ENCODE measurements at places on chromosomes 5 and 9.
A peak's percentile ranks its signal among the peaks of the same experiment; 100 is the strongest.

DNA sequence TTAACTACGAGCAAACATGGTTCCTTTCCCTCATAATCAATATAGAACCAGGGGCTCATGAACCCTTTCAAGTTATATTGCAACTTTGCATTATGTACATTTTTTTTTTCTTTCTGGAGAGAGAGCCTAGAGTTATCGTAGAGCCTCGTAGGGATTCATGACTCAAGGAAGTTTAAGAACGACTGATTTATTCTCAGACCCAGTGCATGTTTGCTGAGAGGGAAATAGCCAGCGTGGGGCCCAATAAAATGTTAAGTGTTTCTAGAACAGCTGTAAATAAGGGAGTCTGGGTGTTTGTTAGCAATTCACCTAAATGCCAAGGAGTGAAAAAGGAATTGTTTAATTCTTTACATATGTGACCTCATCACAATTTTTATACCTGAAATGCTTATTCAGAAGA lies 119.0 kb upstream of the KLF9 start:
- no peak for DNase-seq

- DNase-seq, result no peak
These were observed 5.9 kb downstream of the ABCA2 start for GRCh38 chr9:137021979-137022661.

- no peak for DNase-seq
These were observed 20.3 kb downstream of the WHRN start for GRCh38 chr9:114484854-114485443.

GRCh38 chr9:126915281-126915816 lies 767 bp downstream of the RALGPS1 start:
- DNase-seq, result peak; percentile 22

DNA sequence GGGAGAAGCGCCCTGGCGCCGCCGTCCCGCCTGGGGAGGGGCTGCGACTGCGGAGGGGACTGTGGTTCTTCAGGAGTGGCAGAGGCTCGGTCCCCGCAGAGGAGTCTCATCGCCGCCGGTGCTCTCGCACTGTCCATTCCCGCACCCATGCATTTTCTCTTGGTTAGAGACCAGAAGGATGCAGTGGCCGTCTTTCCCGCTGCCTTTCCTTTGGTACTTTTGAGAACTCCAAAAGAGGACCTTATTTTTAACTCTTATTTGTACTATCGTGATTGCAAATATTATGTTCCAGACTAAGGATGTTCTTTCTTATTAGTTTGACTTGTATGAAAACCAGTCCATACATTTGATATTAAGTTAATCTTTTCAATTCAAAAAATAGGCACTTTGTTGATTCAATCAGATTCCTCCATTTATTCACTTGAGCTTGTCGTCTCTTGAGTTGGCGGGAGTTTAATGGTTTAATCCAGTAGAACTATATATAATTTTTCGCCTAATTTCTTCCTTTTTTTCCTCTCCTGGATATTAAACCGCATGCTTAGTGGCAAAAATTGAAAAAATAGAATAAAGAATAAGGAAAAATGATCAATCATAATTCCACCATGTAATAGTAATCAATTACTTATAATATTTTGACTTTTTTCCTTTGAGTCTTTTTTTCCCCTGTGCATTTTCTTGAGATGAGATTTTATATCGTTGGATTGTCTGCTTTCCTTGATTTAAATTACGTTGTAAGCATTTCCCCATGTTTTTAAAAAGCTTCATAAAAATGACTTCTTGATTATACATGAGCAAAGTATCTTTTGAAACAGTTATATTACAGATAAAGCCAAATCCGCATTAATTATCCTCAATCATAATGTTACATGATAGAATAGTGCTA lies 861 bp downstream of the ZFYVE16 start:
- DNase-seq, result peak; percentile 60

DNA sequence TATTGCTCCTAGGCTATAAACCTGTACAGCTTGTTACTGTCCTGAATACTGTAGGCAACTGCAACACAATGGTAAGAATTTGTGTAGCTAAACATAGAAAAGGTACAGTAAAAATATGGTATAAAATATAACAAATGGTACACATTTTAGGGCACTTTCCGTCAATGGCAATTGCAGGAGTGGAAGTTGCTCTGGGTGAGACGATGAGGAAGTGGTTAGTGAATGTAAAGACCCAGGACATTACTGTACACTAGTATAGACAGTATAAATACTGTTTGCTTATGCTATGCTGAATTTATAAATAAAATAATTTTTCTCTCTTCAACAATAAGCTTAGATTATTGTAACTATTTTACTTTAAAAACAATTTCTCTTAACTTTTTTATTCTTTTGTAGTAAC lies 15.6 kb upstream of the ADRB2 start:
- DNase-seq, result no peak

- DNase-seq, result no peak
These were observed 315.5 kb upstream of the RGMB start for GRCh38 chr5:98458004-98458403.

DNA sequence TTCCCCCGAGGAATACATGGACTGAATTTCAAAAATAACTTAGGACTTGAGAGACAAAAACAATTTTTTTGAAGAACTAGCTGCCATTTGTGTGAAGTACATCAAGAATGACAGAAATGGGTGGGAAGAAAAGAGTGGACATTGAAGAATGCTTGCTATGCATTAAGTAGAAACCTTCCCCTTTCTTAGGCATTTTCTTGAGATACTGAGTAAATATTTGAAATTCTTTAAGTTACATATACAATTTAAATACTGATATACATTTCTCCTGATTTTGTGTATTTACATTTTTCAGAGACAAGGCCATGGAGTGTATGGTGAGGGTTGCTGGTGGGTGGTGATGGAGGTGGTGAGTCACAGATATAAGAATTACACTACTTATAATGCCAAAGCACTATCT lies 319.3 kb upstream of the ADAMTSL1 start:
- no peak for DNase-seq

GRCh38 chr5:33556330-33557328 lies 115.9 kb downstream of the TARS1 start:
- DNase-seq, result no peak

DNA sequence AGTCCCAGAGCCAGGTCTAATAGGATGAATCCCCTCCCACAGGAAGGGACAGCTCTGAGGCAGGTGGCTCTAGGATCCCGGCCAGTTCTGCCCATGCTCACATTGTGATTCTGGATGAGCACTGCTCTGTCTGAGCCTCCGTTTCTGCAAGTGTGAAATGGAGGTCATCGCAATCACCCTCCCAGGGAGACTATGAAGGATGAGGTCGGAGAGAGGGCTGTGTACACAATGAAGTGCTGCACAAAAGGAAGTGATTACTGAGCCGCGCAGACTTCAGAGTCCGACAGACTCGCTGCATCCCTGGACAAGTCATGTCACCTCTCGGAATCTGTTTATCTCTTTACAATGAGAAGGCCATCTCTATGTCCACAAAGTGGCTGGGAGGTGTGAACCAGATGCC lies 21.7 kb downstream of the LHX6 start:
- no peak for DNase-seq

GRCh38 chr9:123365881-123366528 lies 10.0 kb downstream of the CRB2 start:
- no peak for DNase-seq

- no peak for DNase-seq
These were observed 14.5 kb downstream of the SLC6A18 start for GRCh38 chr5:1239505-1240251.

DNA sequence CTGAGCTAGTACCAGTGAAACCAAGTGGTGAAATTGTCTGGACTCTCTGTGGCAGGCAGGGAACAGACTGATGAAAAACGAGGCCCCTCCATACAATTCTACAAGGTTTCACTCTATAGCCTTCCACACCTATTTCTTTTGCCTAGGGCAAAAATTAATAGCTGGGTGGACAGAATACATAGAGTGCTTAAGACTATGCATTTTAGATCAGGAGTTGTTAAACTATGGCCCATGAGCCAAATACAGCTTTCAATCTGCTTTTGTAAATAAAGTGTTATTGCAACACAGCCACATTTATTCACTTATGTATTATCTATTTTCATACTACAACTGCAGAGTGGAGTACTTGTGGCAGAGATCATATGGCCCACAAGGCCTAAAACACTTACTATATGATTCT lies 45.2 kb downstream of the SH3TC2 start:
- no peak for DNase-seq

DNA sequence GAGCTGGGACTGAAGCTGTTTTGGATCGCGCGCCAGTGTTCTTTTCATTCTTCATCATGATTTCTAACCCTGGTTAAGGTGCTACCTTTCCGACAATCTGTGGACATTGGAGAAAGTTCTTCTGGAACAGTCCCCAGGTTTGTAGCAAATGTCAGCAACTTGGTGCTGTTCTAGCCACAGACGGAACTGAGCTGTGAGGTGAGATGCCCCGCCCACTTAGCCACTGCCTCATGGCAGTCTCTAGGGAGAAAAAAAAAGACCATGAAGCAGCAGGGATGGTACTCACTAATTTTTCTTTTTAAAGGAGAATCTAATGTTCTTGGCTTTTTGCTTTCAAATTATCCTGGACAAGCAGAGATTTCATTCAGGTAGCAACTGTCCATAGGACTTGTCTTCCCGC lies 72.1 kb upstream of the STK32A start:
- no peak for DNase-seq

DNA sequence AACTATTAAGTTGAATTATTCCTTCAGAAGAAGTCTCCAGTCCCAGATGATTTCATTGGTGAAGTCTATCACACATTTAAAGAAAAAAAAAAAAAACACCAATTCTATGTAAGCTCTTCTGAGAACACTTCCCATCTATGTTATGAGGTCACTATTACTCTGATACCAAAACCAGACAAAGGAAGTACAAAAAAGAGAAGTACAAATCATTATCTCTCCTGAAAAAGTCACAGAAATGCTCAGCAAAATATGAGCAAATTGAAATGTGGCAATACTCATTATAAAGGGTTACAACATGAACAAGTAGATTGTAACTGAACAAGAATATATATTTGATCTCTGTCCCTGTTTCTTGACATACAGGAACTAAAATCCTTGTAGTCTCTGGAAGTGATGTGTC lies 280.4 kb downstream of the TLE1 start:
- no peak for DNase-seq

DNA sequence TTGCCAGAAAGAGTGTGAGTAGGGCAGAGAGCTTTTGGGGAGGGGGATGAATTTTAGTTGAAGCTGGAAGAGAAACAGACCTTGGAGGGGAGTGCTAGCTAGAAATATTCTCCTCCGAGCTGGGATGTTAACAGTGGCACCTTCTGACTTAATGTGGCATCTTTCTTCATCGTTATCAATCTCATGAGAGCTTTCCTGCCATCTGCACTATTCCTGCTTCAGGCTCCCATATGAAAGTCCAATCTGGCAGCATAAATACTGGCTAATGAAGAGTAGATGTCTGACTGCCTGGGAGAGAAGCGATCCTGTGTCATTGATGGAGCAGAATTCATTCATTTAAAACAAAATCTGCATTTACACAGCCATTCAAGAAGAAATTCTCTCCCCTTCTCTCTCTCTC lies 284.5 kb downstream of the TMEM38B start:
- no peak for DNase-seq

GRCh38 chr9:109599131-109599530 lies 101.0 kb upstream of the PTPN3 start:
- no peak for DNase-seq

GRCh38 chr9:15416880-15417279 lies 5.8 kb upstream of the SNAPC3 start:
- DNase-seq, result no peak

DNA sequence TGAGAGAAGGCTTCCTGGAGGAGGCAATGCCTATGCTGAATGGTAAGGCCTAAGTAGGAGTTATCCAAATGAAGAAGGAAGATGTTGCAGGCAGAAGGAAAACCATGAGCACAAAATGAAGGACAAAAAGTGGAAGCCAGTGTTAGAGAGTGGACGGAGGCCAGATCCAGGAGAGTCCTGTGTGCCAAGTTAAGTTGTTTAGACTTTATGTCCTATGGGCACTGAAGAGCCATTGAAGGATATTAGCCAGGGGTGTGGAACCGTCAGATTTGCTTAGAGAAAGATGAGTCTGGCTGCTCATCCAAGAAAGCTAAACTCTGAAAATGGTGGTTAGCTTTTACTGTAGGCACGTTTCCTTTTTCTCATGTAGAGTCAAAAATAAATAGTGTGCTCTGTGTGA lies 254.7 kb downstream of the ADAMTSL1 start:
- no peak for DNase-seq

DNA sequence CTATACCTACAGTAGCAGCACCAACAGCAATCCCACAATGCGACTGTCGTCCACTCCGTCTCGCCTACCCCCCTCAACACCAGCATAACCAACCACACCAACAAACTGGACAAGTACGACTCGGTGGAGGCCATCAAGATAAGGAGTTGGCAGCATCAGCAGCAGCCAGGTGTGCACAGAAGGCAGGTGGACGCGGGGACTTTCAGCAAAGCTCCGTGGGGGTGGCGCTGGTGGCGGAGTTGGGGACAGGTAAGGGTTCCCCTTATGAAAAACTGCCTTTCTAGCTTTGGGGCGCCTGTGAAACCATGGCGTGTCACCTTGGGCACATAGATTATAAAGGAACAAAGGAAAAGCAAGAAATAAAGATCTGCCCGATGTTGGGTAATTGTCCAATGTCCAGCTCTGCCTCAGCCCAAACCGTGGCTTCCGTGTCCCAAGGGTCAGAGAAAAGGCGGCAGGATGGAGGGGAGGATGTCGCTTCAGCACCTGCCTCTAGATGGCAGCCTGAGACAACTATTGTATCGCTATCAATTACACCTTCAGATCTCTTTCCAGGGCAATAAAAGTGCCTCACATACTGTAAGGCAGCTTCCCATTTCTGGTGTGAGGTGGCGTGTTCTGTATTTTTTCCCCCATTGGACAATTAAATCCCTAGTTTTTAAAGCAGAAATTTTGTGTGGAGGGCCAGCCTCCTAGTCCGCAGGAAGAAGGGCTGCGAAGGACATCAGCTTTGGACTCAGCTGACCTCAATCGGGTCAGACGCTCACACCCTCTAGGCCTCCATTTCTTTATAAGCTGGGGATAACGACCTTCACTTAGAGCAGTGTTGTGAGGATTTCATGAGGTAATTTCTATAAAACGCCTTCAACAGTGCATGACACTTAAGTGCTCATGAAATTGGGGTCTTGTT lies 58.8 kb downstream of the MTRR start:
- DNase-seq, result no peak

DNA sequence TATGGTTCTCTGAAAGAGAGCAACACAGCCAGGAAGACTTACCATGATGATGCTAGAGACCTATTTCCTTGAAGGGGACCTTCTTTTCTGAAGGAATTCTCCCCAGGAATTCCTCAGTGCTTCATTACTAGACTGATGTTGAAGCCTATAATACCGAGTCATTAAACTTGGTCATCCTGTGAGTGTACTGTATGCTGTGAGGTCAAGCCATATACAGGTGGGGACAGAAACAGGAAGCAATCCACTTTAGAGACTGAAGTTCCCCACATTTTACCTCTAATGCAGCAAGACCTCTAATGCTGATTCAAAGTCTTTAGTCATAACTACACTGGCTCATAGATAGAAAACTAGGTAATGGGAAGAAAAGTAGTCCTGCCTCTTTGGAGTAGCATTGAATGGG lies 77.1 kb upstream of the RASEF start:
- no peak for DNase-seq

- DNase-seq, result no peak
These were observed 315.6 kb downstream of the MTRR start for GRCh38 chr5:8184455-8185063.

Data from left ventricle myocardium inferior (tissue), 1 donor.